ENCODE measurements at places on chromosomes 5 and 9.

GRCh38 chr5:88695232-88695631 is 187.8 kb downstream of the MEF2C start:
- no peak for DNase-seq

DNA sequence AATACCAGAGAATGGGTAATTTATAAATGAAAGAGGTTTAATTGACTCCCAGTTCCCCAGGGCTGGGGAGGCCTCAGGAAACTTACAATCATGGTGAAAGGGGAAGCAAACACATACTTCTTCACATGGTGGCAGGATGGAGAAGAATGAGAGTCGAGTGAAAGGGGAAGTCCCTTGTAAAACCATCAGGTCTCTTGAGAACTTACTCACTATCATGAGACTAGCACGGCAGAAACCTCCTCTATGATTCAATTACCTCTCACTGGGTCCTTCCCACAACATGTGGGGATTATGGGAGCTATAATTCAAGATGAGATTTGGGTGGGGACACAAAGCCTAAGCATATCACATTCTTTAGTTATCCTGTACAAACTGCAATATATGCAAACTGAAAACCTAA is 609.4 kb downstream of the MTRR start:
- no peak for DNase-seq

DNA sequence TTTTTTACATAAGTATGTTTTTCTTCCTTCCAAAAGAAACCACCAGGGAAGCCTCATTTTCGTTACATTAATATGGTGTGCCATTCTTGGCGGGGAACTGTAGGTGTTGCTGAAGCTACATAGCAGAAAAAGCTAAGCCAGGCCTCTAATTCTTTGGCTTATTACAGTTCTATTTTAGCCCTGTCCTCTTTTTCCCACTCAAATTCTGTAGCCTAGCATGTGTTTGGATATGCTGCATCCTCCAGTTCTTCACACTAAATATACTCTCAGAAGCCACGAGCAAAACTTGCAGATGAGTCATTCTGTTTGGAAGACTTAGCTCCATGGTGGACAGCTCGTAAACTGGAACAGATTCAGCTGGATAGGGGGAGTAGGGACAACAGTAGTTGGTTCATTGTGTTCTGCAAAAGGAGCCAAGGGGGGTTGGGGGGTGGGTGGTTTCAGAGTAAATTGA is 369.4 kb downstream of the TMEM161B start:
- no peak for DNase-seq

GRCh38 chr9:120619751-120620655 is 40.0 kb upstream of the CDK5RAP2 start:
- DNase-seq, result peak; percentile 19

GRCh38 chr9:120676767-120677402 is 37.4 kb downstream of the MEGF9 start:
- DNase-seq, result no peak

DNA sequence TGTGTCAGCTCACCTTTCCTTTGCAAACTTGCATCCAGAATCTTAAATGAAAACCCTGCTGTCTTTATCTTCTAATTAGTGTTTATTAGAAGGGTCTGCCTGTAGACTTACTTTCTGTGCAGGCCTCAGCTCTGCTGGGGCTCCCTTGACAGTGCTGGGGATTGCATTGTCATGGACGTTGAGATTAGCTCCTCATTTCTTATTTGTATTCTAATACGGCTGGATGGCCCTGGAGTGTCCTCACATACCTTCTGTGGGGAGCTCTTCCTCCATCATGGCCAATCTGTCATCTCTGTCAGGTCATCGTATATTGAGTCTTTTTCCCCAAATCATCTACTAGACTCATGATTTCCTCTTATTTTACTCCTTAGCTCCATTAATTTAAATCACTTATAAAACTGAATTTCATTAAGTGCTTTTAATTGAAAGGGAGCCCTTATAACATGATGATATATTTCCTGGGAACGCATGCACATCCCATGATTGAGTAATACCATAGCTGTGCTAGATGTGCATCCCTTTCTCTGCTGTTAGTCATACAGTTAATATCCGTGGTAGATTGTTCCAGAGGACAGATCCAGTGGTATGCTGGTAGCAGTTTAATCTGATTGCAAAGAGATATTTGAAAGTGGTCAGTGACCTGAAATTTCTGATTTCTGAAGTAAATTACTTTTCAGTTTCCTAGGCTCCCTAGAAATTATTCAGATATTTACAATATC is 61.6 kb downstream of the ICE1 start:
- DNase-seq, result no peak

- no peak for DNase-seq
Observed at GRCh38 chr9:93397661-93398373, 53.7 kb upstream of the FAM120A start.

GRCh38 chr9:3783156-3783555 is 257.4 kb upstream of the RFX3 start:
- no peak for DNase-seq

GRCh38 chr9:134325813-134326723 is at the start of gene RXRA:
RXRA (plus strand) TSS chr9:134326455; CDS start chr9:134326632, 177 bp downstream.
- peak; percentile 37 for DNase-seq

- no peak for DNase-seq
Observed at GRCh38 chr5:171871711-171872110, 86.1 kb downstream of the SMIM23 start.

GRCh38 chr5:179488975-179489374 is 61.4 kb upstream of the RUFY1 start:
- no peak for DNase-seq

DNA sequence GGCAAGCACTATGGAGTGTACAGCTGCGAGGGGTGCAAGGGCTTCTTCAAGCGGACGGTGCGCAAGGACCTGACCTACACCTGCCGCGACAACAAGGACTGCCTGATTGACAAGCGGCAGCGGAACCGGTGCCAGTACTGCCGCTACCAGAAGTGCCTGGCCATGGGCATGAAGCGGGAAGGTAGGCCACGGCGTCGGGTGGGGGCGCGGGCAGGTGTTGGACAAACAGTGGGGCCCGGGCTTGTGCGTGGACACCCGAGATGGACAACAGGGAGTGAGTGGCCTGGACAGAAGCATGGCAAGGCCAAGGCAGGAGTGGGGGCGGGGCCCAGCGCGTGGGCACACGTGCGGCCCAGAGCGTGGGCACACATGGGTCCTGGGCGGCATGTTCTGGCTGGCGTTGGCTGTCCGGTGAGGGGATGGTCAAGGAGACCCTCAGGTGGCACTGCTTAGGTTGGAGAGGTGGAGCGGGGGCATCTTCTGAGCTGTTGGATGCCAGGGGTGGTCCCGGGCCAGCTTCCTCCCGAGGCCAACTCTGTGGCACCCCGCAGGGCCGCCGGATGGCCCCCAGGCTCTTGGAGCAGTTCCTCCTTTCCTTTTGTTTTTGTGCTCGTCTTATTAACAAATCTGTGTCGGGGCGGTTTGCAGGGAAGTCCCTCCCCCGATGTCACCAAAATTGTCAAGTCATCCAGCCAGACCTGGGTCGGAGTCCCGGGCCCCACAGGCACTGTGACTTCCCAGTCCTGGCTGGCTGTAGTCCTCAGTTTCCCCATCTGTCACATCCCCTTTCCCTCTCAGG is 82.9 kb downstream of the RXRA start:
- DNase-seq, result no peak

GRCh38 chr5:80466669-80467485 is 21.0 kb upstream of the FAM151B start:
- no peak for DNase-seq

GRCh38 chr5:165263536-165263935 is 1758.1 kb downstream of the MAT2B start:
- DNase-seq, result no peak
